ENCODE measurements at places on chromosomes 11 and 22.

DNA sequence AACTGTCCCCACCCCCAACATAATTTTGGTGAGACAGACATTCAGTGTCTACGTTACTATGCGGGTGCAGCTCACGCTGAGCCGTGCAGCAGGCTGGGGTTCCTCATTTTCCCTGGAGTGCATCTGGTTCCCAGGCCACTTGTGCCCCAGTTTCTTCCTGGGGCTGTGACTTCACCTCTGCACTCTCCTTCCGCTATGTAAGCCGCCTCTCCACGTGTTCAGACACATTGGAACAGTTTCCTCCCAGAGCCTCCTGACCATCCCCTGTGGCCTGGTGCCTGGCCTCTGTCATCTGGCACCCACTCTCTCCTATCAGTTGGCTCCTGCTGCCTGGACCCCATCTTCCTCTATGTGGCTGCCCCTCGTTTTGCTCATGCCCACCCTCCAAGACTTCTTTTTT, 46.2 kb upstream of the A4GALT start:
- DNase-seq: no peak

DNA sequence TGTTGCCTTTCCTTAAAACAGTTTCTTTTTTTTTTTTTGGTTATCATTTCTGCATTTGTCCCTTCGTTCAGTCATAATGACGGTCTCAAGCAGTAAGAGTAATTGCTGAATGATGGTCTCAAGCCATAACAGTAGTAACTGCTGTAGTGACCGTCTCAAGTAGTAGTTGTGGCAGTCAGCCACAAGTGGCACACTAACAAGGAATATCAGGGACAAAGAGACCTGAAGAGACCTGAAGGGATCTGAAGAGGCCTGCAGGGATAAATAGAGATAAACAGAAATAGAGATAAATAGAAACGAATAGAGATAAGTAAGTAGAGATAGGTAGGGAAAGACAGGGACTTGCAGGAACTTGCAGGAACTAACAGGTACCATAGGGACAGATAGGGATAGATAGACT, 42.7 kb upstream of the MRGPRX1 start:
- no peak for DNase-seq

DNA sequence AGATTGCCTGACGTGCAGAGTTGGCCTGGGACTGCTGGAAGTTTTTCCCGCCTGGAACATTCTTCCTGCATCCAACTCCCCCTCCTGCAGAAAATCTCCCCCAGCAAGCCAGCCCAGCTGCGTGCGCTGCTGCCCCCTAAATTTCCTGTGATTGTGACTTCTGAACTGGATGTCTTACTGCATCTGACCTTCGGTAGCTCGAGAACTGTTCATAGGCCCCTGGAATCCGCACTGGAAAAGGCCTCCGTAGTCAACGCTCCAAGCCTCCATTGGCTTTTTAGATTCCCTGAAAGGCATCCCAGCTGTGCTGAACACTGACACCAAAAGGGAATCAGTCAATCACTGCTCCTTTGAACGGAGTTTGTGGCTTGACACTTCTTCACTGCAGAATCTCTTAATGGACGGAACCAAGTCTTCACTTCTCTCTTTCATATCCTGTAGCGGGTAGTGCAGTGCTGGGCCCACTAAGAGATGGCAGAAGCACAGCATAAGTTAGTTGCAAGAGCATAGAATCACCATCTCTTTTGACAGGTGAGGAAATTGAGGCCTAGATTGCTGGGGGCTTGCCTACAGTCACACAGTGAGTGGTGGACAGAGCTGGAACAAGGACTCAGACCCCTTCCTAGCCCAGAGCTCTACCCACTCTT, 14.2 kb upstream of the RASD2 start:
- DNase-seq: no peak

DNA sequence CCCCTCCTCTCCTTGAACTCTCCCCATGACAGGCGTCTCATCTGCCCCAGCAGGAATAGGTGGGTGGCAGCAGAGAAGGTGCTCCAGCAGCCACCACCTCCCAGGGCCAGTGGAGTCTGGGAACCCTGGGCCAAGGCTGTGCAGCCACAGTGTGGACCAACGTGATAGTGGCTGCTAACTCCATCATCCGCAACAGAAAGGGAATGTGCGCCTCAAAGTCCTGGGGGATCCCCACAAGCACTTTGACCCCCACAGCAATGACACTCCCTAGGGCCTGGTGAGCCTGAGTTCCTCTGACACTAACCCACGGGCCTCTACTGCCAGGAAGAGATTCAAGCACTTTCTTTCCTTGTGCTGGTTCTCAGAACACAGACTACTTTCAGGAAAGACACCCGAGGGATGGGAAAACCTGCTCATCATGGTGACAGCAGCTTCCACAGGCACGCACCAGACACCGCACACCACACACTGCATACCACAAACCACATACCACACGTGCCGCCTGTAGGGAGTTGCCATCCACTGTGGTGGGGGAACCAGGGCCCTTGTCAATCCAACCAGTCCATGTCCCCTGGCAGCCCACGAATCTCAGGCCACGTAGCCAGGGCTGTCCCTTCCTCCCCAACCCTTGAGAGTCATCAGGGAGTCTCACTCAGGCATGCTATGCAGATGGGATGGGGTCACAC, 3.4 kb upstream of the SLC25A1 start:
- DNase-seq: no peak

DNA sequence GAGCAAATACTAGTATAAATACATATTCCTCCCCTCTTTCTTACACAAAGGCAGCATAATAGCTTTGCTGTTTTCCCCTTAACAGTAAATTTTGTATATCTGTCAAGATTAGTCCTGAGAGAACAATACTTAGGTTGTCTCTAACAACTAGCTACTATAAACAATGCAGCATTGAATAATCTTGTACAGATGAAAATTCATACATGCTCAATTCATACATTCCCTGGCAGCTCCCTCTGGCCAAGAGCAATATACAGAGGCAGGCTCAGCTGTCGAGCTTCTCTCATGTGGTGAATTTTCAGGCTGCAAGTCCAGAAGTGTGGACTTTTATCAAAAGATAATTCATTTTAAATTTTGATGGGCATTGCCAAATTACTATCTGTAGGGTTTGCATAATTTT, 81.2 kb upstream of the PTH start:
- DNase-seq: no peak

- no peak for DNase-seq
Measured at GRCh38 chr11:57819252-57819979, 57.8 kb downstream of the CTNND1 start.

GRCh38 chr22:50505276-50505775, 2.2 kb downstream of the LMF2 start:
- DNase-seq: no peak

- DNase-seq: peak; percentile 84
Measured at GRCh38 chr22:39545386-39546365, 13.1 kb upstream of the RPS19BP1 start.

DNA sequence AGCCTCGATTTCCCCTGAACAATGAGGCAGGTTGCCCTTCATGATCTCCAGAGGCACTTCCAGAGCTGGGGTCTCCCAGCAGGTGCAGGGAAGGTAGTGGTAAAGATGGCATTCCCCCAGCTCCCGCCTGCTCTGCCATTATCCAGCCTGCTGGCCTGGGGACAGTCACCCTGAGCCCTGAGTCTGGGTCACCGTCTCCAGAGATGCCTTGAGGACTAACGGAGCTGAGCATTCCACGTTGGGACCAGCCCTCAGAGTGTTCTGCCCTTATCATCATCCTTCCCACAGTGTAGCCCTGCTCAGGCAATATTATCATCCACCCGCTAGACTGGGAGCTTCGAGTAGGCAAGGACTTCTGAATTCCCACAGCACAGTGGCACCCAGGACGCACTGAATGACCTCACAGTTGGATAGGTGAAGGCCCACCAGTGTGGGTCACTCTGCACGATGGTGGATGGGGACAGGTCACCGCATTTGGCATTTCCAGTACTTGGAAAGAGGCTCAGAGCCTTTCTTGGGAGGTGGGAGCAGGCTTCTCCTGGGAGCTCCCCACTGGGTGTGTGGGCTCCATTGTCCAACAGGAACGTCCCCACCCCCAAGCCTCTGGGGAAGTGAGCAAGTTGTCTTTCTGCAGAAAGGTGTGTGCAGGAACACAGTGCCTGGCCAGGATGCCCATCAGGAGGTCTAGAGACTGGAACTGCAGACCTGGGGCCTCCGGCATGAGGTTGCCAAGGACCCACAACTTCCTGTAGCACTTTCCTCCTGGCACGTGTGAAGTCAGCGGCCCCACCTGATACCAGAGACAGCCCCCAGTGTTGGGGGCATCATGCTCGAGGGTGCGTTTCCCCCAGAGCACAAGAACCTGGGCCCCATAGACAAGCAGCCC, 51.4 kb upstream of the WNT7B start:
- DNase-seq: no peak

GRCh38 chr11:3088806-3089205, 31.6 kb upstream of the CARS1 start:
- DNase-seq: no peak

- no peak for DNase-seq
Measured at GRCh38 chr11:93567401-93567895, 24.3 kb upstream of the SMCO4 start.

GRCh38 chr11:45606514-45607281, 58.7 kb downstream of the CHST1 start:
- DNase-seq: peak; percentile 76

DNA sequence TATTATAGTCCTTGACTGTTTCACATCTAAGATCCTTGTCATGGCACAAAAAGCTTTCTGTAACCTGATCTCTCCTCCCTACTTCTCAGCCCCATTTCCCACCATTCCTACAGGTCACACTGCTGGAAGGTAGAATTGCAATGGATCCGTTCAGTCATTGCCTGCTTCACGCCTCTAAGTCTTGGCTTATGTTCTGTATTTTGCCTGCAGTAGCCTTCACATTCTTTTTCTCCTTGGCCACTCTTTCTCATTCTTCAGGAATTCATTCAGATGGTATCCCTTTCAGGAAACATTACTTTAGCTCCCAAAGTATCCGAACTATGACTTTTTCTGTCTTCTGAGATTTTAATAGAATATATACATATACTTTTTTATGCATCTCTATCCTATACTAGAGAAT, 731.5 kb downstream of the NTM start:
- no peak for DNase-seq

- DNase-seq: no peak
Measured at GRCh38 chr22:44544816-44545433, 46.9 kb upstream of the RTL6 start.

GRCh38 chr11:108670451-108670850, 5.6 kb downstream of the DDX10 start:
- DNase-seq: peak; percentile 20

- no peak for DNase-seq
Measured at GRCh38 chr11:1082728-1083620, 8.3 kb downstream of the MUC2 start.

- no peak for DNase-seq
Measured at GRCh38 chr11:11661326-11662040, 39.7 kb upstream of the GALNT18 start.

GRCh38 chr22:19002684-19003038, 66.6 kb upstream of the PRODH start:
- DNase-seq: no peak

- DNase-seq: no peak
Measured at GRCh38 chr11:72598466-72598865, 75.8 kb downstream of the PDE2A start.

GRCh38 chr22:26460202-26460601, 23.4 kb downstream of the HPS4 start:
- DNase-seq: no peak

DNA sequence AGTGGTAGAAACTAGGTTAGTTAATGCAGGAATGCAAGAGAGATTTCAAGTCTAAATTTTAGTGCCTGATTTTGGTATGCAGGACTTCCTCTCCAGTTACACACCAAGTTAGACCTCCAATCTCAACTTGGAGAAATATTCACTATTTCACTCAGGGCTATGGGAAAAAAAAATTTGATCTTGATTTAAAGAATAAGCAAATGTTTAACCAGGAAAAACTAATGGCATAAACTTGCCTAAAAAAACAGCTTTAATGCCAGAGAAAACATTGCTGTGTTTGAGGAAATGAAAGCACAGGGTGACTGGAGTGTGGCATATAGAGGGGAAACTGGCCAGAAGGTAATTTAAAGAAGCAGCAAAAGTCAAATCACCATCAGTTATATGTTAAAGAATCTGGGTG, 575.4 kb upstream of the LRRC4C start:
- DNase-seq: no peak

- DNase-seq: no peak
Measured at GRCh38 chr22:17063411-17064106, 21.2 kb upstream of the IL17RA start.

DNA sequence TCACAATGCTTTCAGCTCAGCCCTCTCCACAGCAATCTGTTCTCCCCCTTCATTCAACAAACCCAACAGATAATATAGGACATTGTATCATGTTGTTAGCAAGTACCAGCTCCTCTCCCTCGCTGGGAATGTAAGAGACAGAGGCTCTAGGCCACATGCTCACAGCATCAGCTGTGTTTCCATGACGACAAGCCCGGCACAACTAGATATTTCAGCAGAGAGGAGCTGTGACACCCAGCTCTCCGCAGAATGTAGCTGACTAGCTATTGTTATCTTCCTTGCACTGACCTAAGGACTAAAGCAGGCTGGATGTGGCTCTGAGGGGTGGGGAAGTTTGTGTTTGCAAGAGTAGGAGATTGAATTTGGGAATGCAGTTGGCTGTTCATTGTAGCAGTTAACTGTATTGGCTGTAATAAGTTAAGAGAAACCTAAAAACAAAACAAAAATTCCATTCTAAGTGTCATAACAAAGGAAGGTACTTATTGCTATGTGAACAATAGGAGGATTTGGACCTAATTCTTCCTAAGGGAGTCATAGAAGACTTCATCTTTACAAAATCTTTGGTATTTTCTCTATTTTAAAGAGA, 28.0 kb upstream of the RRAS2 start:
- DNase-seq: peak; percentile 57

- DNase-seq: peak; percentile 89
Measured at GRCh38 chr11:61007956-61008896, 36.7 kb downstream of the CD6 start.

DNA sequence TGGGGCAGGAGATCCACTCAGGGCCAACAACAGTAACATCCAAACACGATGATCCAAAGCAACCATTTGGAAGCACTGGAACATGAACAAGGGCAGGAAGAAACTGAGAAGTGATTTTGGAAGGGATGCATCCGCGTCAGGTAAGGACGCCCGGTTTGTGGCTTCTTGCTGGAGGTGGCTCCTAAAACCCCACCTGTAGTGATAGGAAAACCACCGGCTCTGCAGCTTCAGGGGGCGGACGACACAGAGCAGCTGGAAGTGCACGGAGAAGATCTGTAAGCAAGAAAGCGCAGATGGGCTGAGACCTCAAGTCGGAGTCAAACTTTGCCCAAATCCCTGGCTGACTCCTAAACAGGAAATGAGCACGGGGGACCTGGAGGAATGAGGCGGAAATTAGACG, 1066.1 kb downstream of the BRD1 start:
- no peak for DNase-seq

DNA sequence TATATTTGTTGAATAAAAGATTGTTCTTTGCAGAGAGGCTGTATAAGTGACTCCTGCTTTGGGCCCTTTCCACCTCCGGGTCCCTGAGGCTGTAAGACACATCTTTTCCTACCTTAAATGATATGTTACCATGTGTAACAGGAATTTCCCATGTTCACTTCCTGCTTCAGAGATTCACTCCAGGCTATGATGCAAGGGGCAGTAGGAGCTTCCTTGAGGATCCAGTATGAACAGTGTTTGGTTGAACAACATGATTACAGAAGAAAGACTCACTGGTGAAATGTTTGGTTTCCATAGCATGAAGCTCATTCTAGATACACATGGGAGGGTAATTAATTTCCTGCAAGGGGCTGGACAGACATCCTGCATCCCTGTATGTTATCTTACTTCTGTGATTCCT, 25.6 kb upstream of the ZDHHC13 start:
- DNase-seq: no peak

Measured in iPS-NIHi11 (cell line).